ENCODE measurements at places on chromosomes 16 and 17. TPM values are rescaled to one million over a fixed set of nuclear protein-coding genes. Genes with fewer than 3 reads are reported as not detected.

- DNase-seq, result no peak
Observed at GRCh38 chr16:88815901-88816589, 4.3 kb upstream of the APRT start.

GRCh38 chr17:55748841-55749240, 2.0 kb upstream of the PCTP start:
- DNase-seq, result no peak

GRCh38 chr16:88333848-88334777, 48.6 kb upstream of the ZNF469 start:
- no peak for DNase-seq

Gene RCVRN
- polyA plus RNA-seq, result 0.09 TPM

GRCh38 chr17:59370593-59371299, 39.3 kb downstream of the YPEL2 start:
- DNase-seq, result no peak

Gene CDH13
- 8.6 TPM for polyA plus RNA-seq

Gene HBA2
- 1,303 TPM for polyA plus RNA-seq

- no peak for DNase-seq
Observed at GRCh38 chr17:7673239-7673638, 14.1 kb downstream of the TP53 start.

Gene RNF157
- polyA plus RNA-seq, result 31.6 TPM

Gene CDH11
- polyA plus RNA-seq, result 177 TPM

DNA sequence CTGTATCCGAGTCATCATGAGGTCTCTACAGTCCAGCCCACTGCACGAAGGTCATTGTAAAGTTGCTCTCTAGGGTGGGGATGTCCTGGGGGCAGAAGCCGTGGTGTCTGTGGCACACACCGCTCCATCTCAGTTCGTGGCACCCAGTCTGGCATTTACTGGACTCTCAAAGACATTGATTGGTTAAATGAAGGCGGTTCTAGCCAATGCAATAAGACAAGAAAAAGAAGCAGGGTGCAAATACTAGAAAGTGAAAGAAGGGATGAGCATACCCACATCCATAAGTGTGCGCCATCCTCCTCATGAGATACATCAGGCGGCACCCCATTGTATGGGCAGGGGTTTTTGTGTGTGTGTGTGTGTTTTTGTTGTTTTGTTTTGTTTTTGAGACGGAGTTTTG, 10.7 kb upstream of the ATP2A3 start:
- DNase-seq, result no peak

GRCh38 chr16:67804853-67805542, 1.4 kb downstream of the RANBP10 start:
- no peak for DNase-seq

Gene CMTM2
- 0.39 TPM for polyA plus RNA-seq

DNA sequence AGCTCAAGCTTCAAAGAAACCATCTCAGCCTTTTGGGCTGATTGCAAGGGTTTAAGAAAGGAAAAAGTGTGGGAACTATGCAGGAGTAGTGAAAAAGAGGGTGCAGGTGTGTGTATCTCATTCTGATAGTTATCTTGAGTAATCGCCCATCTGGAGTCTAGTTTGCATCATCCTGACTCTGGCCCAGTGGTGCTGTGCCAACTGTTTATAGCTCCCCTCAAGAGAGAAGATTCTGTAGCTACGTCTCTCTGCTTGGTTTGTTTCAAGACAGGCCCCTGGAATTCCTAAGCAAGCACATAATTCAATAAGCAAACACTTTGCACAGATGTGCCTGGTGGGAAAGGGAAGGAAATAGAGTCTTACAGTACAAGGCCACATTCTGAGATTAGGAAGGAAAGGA, 144.4 kb downstream of the HAPSTR1 start:
- DNase-seq, result no peak

DNA sequence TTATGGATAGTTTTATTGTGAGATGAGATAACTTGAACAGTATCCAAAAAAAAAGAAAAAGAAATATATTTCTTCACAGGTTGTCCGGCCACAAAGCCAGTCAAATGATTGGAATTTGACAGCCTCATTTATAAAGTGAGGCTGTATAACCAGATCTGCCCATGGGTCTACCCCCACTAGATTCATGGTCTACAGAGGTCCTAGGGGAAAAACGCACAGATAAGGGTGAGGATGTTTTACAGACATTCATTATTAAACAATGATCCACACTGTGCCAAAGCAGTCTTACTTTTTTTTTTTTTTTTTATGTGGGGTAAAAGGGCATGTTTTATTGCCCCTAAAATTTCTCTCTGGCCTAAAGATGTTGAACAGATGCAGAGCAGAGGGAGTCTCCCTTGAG, 1503.0 kb upstream of the CDH8 start:
- no peak for DNase-seq

DNA sequence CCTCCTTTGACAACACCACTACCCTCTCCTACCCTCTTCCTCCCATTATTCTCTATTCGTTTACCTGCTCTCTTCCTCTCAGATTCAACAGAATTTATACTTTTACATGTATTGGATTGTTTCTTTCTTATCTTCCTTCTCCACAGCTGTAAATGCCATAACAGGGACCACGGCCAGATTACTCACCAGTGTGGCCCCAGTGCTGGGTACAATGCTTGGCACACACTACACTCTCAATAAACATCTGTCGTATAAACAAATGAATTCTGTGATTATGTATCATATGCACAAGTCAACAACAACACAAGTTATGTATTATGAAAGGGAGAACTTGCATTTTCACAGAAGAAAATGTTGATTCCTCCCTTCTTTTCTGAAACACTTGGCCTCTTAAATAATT, 20.0 kb downstream of the AARSD1 start:
- no peak for DNase-seq

DNA sequence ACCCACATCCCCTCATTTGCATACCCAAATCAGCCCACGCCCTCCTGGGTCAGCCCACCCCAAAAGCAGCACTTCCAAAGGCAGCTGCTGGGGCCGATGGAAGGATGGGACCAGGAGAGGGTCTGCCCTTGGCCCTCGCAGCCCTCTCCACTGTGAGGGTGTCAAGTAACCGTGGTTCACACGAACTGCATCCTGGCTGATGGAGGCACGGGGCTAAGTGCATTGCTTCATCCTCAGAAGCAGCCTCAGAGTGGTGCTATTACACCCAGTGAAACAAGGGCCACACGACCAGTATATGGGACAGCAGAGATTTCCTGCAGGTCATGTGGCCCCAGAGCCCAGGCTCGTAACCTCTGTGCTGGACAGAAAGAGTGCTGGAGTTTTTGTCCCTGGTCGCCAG, 13.2 kb upstream of the ATP2A3 start:
- no peak for DNase-seq

Gene CUEDC1
- 47.8 TPM for polyA plus RNA-seq

DNA sequence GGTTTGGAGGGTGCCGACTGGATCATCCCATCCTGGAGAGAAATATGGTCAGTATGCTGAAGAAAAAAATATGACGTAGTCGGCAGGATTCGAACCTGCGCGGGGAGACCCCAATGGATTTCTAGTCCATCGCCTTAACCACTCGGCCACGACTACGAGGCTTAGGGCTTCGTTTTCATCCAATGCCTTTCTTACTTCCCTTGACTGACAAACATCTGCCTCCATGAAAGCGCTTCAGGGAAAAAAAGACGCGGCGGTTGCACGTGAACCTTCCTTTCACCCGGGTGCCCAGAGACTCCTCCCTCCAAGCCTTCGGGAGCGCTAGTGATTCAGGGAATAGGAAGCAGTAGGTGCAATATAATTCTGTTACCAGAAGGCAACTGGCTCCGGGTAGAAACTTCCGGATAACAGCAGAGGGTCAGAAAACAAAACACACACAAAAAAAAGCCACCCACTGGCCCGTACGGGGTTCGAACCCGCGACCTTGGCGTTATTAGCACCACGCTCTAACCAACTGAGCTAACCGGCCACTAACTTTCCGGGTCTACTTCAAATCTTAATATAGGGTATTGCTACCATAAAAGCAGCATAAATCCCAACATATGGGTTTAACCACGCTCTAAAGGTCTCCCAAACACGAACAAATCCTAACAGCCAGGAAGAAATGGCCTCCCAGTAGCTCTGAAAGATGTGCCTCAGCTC, 16.3 kb upstream of the AURKB start:
- DNase-seq, result peak; percentile 89

Gene CNTNAP1
- 6.7 TPM for polyA plus RNA-seq

Gene GPT2
- 31.6 TPM for polyA plus RNA-seq

DNA sequence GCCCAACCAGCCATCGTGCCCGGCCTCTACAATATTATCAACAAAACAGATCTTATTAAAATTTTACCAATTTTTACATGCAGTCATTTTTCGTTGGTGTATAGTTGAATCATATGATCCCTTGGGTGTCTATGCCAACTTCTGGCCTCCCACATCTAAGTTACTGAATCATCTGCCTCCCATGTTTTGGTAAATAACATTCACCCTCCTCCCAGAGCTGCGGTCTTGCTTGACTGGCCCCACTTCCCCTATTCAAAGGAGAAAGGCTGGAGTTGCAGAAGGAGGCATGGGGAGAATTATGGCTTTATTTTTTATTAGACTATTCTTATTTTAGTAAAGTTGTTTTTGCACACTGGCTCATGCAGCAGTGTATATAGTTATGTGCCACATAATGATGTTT, 18.5 kb upstream of the CCL23 start:
- DNase-seq, result no peak
